ENCODE measurements at places on chromosomes 12 and 14. TPM values are rescaled to one million over a fixed set of nuclear protein-coding genes. Genes with fewer than 3 reads are reported as not detected.

PPM1A gene
- 36.5 TPM for total RNA-seq

NUMB gene
- 42.9 TPM for total RNA-seq

KRT74 gene
- total RNA-seq: not detected

CCDC38 gene
- total RNA-seq: not detected

GSKIP gene
- 146 TPM for total RNA-seq

LRTM2 gene
- total RNA-seq: not detected

ARL1 gene
- total RNA-seq: 173 TPM

FAR2 gene
- 9.9 TPM for total RNA-seq

COQ6 gene
- 20.7 TPM for total RNA-seq

RNASE7 gene
- not detected for total RNA-seq

AGAP2 gene
- 0.87 TPM for total RNA-seq

TMPRSS12 gene
- total RNA-seq: not detected

PTCSC3 gene
- not detected for total RNA-seq

NEUROD4 gene
- total RNA-seq: not detected

SIX6 gene
- total RNA-seq: not detected

ORAI1 gene
- total RNA-seq: 8.5 TPM

SLC7A8 gene
- 21.5 TPM for total RNA-seq

FKBP3 gene
- total RNA-seq: 28.4 TPM

UBE2N gene
- 50.2 TPM for total RNA-seq

EDDM3A gene
- not detected for total RNA-seq

P2RX7 gene
- total RNA-seq: 2.8 TPM

GLT1D1 gene
- not detected for total RNA-seq

ZDHHC22 gene
- not detected for total RNA-seq

CCNT1 gene
- 28.8 TPM for total RNA-seq

KCNK13 gene
- total RNA-seq: under 0.01 TPM

AQP5 gene
- total RNA-seq: not detected

PRKD1 gene
- total RNA-seq: 8.3 TPM

SCARB1 gene
- 16.4 TPM for total RNA-seq
